ENCODE measurements at places on chromosomes 11 and 22. TPM values are rescaled to one million over a fixed set of nuclear protein-coding genes. Genes with fewer than 3 reads are reported as not detected.

- no peak for DNase-seq
- H3K36me3 ChIP-seq = no peaks in the 10 kb centered on the region
- no peak overlapping the region for H3K4me3 ChIP-seq
Measured at GRCh38 chr11:13826505-13827278, 135.8 kb upstream of the SPON1 start.

DNA sequence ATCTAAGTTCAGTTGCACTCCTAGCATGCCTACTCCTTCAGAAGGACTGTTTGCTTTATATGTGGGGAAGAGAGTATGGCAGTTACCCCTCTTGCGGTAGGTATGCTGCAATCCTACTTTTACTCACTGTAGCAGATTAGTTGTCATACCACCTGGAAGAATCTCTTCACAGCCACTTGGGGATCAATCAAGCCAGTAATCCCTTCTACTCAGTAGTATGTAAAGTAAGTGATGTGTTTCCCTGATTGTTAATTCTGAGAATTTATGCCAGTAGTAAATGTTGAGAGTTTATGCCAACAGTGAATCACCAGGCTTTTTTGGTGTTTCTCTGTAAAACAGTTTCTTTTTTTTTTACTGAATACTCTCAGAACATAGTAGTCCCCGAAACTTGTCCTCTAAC, 34.4 kb downstream of the PRMT3 start:
- H3K27me3 ChIP-seq = no peaks in the 10 kb centered on the region
- H3K27ac ChIP-seq = no peak overlapping the region
- no peak overlapping the region for H3K4me3 ChIP-seq
- no peaks in the 10 kb centered on the region for H3K4me1 ChIP-seq
- peaks cover 2% of the 10 kb centered on the region for H3K36me3 ChIP-seq
- no peak for DNase-seq

DNA sequence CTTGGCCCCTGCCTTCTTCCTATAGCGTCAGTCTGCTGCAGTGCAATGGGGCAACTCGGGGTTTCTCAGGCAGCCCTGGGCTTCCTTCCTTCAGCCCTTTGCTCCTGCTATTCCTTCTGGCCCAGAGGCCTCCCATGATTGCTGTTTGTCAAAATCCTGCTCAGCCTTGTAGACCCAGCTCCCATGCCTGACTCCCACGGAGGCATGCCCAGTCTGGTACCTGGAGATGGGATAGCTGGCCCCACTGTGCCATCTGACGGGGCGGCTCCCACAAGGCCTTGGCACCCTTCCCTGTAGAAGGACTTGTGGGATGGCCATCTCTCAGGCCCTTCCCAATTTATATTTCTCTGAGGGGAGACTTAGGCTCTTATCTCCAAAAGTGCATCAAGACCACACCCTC, 590 bp upstream of the CD6 start:
- no peaks in the 10 kb centered on the region for H3K4me1 ChIP-seq
- H3K36me3 ChIP-seq = no peaks in the 10 kb centered on the region
- H3K4me3 ChIP-seq = no peak overlapping the region

DNA sequence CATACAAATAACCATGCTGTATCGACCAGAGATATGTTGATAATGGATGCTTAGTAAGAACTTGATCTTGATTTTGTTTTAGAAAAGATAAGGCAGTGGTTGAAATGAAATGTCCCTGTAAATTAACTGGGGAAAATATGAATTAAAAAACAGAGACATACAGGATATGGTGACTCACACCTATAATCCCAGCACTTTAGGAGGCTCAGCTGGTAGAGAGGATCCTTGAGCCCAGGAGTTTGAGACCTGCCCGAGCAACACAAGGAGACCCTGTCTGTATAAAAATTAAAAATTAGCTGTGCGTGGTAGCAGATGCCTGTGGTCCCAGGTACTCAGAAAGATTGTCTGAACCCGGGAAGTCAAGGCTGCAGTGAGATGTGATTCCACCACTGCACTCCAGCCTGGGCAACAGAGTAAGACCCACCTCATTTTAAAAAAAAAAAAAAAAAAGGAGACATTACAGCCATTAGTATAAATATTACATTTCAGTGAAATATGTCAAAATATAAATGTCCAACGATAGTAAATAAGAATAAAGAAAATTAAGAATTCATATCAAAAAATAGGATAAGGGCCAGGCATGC, 4.6 kb downstream of the PICALM start:
- peak overlapping the region; percentile 24 for H3K27ac ChIP-seq
- no peaks in the 10 kb centered on the region for H3K4me1 ChIP-seq
- DNase-seq = no peak
- H3K4me3 ChIP-seq = no peak overlapping the region
- H3K36me3 ChIP-seq = no peaks in the 10 kb centered on the region

- no peaks in the 10 kb centered on the region for H3K4me1 ChIP-seq
- H3K27me3 ChIP-seq = no peaks in the 10 kb centered on the region
- H3K4me3 ChIP-seq = no peak overlapping the region
- no peak for DNase-seq
- H3K36me3 ChIP-seq = no peaks in the 10 kb centered on the region
- no peak overlapping the region for H3K27ac ChIP-seq
Measured at GRCh38 chr11:82873919-82874333, 26.3 kb downstream of the PRCP start.

- H3K4me3 ChIP-seq = no peak overlapping the region
- H3K4me1 ChIP-seq = peaks cover 3% of the 10 kb centered on the region
- H3K27me3 ChIP-seq = no peaks in the 10 kb centered on the region
- DNase-seq = no peak
- peak overlapping the region; percentile 54 for H3K27ac ChIP-seq
Measured at GRCh38 chr11:32087597-32087996, 3.3 kb upstream of the RCN1 start.

DNA sequence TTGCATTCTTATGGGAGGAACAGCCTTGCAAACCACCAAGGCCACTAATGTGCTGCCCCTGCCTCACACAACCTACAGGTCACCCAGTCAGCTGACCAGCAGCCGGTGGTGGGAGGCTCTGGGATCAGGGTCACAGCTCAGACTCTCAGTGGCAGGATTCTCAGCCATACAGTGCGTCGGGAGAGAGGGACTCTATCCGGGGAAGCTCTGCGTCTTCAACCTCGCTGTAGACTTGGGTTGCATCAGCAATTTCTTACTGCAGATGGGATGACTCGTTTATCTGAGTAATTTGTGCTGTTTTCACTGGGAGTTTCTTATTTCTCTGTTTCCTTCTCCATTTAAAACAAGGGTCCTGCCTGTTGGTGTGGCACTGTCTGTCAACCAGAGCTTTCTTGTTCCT, 257.7 kb downstream of the TBC1D22A start:
- H3K36me3 ChIP-seq = no peaks in the 10 kb centered on the region
- H3K27me3 ChIP-seq = no peaks in the 10 kb centered on the region
- H3K27ac ChIP-seq = no peak overlapping the region
- no peak overlapping the region for H3K4me3 ChIP-seq
- no peak for DNase-seq
- H3K4me1 ChIP-seq = no peaks in the 10 kb centered on the region

The HINFP gene
- 14.3 TPM for total RNA-seq

The GRM5 gene
- 3.4 TPM for total RNA-seq

The ANO1 gene
- total RNA-seq = 136 TPM
